Cerebellar cortex (tissue), 1 donor: ENCODE measurements at places on chromosomes 12 and 14.

DNA sequence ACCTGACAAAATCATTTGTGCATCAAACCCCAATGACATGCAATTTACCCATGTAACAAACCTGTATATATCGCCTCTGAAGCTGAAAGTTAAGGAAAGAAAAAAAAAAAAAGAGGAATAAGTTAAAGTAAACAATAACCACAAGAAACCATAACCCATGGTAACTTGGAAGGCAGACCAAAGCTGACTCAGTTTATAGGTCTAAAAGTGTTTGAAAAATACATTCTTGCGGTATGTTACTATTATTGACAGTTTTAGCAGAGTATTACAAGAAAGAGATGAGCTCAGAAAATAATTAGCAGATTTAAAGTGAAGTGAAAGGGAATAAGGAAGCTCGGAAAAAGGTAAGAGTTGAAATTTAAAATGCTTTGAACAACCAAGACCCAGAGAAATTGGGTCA lies 34.4 kb upstream of the MGAT4C start:
- DNase-seq, result no peak

DNA sequence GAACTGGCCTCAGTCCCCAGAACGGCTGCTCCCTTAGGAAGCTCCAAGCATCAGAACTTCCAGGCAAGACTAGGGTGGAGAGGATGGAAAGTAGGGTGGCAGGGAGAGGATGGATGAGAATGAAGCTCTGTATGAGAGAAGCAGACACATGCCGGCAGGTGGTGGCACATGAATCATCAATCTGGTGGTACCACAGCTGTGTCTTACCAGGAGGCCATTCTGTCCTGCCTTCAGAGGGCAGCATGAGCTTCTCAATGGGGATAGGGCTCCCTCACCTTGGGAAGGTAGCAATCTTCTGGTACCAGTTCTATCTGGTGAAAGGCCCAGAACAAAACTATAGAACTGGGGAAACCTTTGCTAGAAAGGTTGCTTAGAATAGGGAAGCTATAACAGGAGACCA lies 55.4 kb upstream of the PYGL start:
- DNase-seq, result peak; percentile 72

- no peak for DNase-seq
These were observed 3.4 kb upstream of the PGAM5 start for GRCh38 chr12:132707241-132707640.

DNA sequence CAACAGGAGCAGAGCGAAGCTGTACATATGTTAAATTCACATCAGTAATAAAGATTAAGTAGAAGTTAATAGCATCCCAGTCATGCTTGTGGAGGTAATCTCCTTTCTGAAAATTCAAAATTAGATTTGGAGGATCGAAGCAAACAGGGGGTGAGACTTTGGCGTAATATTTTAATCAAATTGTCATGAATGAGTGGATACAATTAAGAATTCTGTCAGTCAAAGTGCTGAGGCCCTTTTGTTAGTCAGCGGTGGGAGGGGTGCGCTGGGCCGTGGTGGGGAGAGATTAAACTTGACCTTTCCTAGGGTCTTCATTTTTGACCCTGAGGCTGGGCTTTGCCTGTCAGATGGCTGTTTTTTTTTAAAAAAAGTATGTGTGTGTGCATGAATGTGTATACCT lies 226.7 kb downstream of the VRK1 start:
- no peak for DNase-seq

DNA sequence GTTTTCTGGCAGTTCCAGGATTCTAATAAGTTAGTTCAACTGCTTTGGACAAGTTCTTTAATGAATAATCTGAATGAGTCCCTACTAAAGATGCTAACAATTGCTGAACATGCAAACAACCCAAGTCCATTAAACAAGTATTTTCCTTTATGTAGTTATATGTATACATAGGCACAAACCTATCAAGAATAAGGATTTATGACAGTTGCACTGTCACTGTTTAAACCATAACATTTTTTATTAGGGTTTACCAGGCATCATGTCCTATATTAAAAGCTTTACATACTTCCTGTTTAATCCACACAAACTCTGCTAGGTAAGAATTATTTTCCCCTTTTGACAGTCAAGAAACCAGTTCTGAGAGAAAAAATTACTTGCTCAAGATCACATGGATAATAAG lies 31.9 kb upstream of the COCH start:
- DNase-seq, result no peak

- DNase-seq, result no peak
These were observed 73.4 kb downstream of the PRMT8 start for GRCh38 chr12:3564411-3564810.

GRCh38 chr12:64392221-64392620 lies 1.7 kb upstream of the C12orf56 start:
- DNase-seq, result peak; percentile 27

DNA sequence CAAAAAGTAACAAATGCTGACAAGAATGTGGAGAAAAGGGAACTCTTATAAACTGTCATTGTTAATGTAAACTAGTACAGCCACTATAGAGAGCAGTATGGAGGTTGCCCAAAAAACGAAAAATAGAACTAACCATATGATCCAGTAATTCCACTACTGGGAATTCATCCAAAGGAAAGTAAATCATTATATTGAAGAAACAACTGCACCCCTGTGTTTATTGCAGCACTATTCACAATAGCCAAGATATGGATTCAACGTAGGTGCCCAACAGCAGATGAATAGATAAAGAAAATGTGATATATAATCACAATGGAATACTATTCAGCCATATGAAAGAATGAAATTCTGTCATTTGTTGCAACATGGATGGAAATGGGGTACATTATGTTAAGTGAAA lies 188.0 kb upstream of the E2F7 start:
- DNase-seq, result no peak
